ENCODE measurements at places on chromosomes 11 and 22.

DNA sequence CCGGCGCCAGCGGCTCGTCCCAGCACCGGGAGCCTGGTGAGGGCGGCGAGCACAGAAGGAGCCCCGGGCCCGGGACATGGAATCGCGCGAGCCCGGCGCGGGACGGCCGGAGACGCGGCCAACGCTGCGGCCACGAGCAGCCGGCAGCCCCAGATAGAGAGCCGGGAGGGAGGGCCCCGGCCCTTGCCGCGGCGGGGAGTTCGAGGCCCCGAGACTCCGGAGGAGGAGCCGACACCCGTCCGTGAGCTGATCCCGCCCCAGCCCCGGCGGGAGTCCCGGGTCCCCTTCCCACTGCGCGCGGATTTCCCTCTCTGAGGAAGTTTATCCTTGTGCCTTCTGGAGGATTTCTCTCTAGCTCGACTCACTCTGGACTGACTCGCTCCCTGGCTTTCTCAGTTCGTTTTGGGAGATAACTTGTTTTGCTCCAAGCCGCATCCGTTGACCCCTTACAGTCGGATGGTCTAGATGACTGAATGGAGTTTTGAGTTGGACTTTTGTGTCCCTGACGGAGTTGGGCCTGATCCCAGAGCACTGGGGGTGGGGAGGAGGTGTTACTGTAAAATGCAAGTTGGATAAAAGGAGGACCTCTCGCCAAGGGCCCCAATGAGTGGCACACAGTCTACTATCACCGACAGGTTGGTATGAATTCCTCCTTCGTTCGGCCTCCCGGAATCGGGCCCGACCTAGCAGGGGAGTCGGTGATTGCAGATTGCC is 585 bp downstream of the ARHGEF12 start:
- DNase-seq, result peak; percentile 54

- DNase-seq, result no peak
Measured at GRCh38 chr22:25493794-25494193, 70.7 kb upstream of the GRK3 start.

DNA sequence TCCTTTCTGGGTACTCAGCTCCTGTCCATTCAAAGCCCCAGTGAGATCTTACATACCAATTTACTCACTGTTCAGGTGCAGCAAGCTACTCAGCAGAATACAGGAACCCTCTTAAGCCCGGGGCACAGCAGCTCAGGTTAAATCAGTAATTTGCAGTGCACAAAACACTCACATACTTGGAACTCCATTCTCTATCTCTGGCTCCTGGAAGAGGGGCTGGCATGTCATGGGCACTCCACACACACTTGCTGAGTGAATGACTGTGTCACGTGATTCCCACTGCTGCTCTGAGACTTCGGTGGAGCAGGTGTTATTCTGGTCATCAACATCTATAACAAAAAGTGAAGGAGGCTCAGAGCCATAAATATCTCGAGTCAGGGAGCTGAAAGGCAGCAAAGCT is 157.3 kb upstream of the BDNF start:
- DNase-seq, result no peak

DNA sequence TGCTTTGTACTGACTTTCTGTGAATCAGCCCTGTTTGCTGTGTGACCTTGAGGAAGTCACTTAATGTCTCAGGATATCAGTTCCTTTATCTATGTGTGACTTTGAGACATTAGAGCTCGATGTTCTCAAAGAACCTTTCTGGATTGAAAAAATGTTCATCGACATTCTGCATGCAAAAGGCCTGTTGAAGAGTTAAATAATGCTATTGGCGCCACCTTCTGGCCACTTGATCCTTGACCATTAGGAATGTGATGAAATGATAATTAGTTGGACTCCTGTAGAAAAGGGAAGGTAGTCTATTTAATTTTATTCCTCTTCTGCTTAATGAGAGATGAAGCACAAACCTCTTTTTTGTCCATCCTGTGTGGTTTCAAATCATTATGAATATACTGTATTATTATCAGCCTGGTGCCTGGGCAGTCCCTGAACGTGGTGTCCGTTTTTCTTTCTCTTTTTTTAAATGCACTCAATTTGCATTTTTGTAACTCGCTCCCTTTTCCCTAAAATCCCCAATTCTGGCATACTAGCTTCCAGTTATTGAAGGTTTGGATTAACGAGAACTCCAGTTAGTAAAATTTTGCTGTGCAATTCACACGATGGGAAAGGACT is 20.7 kb downstream of the ELF5 start:
- peak; percentile 88 for DNase-seq

- DNase-seq, result peak; percentile 57
Measured at GRCh38 chr11:59918987-59919589, 19.1 kb upstream of the OOSP1 start.

DNA sequence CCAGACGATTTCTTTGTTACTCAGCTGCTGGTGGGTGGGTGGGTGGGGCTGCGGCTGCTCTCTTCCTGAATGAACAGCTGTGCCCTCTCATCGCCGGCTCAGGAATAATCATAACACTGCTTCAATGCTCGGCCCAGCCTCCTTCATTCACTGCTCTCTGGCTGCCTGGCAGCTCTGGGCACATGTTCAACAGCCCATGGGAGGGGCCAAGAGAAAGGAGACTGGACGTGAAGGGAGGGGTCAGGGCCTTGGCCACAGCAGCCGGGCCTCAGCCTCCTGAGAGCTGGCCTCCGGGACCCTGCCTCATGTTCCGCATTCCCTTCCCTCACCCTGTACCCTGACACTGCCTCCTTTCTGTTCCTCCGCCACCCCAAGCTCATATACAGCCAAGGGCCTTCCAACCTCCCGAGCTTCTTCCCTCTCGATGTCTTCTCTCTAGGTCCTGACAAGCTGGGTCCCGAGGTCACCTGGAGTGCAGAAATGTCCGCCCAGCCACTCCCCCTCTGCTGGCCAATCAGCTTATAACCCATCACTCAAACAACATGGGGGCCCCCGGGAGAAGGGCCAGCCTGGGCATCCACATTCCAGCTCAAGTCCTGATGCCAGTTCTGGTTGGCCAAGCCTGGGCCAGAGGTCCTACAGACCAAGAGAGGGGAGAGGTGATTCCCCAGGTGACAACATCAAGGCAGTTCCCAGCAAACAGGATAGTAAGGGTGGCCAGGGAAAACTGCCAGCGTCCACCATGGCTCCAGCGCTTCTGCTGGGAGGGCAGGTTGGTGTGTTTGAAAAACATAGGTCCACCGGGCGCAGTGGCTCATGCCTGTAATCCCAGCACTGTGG is 3.2 kb upstream of the CSDC2 start:
- peak; percentile 88 for DNase-seq

GRCh38 chr11:67174311-67174710 is 55.2 kb downstream of the KDM2A start:
- no peak for DNase-seq

DNA sequence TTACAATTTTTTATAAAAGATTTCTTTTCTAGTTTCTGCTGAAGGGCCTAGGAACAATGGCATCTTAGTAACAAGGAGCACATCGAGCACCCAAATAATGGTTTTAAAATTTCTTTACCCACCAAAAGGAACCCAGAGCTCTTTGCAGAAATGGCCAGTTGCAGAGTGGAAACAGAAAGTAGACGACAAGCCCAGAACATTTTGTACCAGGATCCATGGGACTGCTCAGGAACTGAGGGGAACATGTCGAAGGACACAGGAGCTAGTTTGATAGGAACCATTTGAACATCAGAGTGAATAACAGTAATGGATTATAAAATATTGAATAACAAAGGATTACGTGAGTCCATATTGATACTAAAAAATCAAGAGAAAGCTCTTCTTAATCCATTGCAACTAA is 17.3 kb downstream of the PANX1 start:
- no peak for DNase-seq

GRCh38 chr22:22933100-22933806 is 45.6 kb downstream of the IGLL5 start:
- DNase-seq, result no peak

GRCh38 chr11:43072096-43072495 is 239.7 kb upstream of the API5 start:
- no peak for DNase-seq

DNA sequence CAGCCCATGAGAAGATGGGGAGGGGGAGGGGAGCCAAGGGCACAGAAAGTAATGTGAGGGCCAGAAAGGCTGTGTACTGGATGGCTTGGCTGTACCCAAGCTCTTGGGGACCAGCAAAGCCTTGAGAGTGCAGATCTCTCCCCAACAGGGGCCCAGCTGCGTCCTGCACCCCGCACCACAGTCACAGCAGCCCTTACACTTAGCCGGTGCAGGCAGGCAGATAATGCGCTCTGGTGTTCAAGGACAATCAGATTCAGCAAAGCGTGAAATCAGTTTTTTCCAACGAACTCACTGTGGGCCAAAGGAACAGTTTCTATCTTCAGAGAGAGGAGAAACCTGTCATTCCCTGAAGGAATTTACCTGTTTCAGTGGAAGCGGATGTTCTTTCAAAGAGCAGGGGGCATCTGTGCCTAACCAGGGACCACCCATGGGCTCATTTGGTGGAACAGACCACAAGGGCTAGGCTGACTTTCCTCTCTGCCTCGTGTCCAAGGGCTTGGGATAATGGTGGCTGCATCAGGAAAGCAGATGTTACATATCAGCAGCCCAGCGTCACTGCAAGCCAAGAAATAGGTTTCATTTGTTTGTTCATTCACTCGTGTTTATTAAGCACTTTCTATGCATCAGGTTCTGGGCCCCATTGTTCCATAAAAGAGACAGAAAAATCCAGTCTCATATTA is 81.2 kb upstream of the SPON1 start:
- no peak for DNase-seq

DNA sequence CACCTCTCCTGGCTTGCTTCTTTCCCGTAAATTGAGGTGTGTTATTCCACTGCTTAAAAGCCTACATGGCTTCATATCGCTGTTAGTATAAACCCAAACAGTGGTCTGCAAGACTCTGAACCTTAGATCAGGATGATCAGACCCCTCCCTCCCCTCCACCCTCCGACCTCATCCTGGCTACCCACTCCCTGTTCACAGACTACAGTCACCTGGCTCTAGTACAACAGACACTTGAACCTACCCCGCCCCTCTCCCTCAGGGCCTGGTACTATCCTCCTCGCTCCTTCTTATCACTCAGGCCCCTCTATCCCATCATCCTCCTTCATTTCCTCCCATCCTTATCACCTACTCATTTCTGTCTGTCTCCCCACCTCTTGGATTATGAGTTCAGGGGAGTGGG is 20.1 kb downstream of the PTPRJ start:
- DNase-seq, result no peak

GRCh38 chr11:42253156-42253555 is 793.7 kb upstream of the LRRC4C start:
- no peak for DNase-seq

GRCh38 chr11:101061606-101062005 is 68.0 kb downstream of the PGR start:
- DNase-seq, result peak; percentile 61

DNA sequence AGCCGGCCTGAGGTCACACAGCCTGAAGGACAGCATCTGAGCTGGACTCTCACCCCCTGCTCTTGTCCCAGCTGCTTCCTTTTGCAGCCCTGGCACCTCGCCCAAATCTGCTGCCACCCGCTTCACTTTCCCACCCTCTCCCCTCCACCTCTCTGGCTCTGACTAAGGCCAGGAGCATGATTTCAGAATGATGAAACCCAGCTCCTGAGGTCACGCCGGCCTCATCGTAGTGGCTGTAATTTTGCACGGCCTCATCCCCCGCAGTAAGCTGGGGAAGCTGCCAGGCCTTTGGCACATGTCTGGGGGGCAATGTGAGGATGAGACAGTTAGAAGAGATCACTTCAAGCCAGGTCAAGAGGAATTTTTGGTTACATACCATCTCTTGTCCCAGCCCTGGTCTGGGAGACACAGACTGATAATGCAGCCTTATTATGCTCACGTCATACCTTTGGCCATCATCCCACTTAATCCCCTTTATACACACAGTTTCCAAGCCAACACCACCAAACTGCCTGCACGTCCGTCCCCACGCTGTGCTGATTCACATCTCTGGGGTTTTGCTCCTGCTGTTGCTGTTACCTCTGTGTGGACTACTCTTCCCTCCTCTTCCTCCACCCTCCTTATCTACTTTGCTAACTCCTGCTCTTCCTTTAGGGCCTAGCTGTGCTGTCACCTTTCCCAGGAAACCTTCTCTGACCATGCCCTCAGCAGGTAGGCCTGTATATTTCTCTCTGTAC is 58.1 kb downstream of the CHRDL2 start:
- DNase-seq, result peak; percentile 97

DNA sequence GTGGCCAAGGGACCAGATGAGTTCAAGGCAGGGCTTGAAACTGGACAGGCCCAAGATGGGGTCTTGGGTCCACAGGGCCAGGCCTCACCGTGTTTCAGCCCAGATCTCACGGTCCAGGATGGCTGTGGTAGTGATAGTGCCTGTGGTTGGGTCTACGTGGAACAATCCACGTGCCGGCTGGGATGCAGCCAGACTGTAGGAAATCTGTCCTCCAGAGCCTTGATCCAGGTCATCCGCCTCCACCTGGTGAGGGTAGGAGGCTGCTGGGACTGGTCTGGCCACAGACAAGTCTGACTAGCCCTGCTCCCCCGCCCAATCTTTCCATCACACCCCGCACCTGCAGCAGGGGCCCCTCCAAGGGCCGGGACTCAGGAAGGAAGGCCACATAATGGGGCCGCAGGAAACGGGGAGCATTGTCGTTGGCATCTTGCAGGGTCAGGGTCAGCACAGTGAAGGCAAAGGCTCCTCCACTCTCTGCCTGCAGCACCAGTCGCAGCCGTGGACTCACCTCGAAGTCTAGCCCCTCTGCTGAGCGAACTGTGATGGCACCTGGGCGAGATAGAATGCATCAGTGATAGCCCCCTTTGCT is 6.7 kb upstream of the TPP1 start:
- DNase-seq, result no peak

DNA sequence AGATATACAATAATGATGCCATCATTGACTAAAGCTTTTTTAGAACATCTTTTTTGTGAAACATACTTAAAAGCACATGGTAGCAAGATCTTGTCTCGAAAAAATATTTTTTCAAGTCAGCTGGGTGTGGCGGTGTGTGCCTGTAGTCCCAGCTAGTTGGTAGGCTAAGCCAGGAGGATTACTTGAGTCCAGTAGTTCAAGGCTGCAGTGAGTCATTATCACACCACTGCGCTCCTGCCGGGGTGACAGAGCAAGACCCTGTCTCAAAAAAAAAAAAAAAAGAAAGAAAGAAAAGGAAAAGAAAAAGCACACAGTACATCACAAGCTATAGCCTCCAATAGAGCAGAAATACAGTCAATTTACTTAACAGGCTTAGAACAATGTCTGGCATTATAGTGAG is 37.0 kb downstream of the ENTHD1 start:
- no peak for DNase-seq

DNA sequence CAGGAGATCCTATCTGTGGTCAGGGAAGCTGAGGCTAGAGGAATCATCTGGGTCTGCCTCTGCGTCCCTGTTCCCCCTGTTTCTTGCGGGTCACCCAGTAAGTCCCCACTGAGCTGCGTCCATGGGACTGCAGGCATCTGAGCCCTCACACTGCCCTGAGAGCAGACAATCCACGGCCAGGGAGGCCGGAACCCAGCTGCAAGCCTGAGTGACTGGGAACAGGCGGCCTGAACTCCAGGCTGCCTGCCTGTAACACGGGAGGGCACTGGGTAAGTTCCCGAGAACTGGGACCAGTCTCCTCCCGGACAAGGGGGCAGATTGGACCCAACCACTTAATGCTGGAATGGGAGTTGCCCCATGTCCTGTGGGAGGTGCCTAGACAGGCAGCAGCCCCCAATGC is 727.4 kb downstream of the BRD1 start:
- DNase-seq, result no peak

GRCh38 chr11:74471668-74472429 is 4.5 kb upstream of the KCNE3 start:
- DNase-seq, result no peak

Measured in astrocyte of the hippocampus (primary cell).